Stimulated activated CD8-positive, alpha-beta memory T cell treated with anti-CD3 and anti-CD28 coated beads, Interleukin-7, amount 100 ng/mL, for 4 hours (primary cell): ENCODE measurements at places on chromosomes 12 and 14.

DNA sequence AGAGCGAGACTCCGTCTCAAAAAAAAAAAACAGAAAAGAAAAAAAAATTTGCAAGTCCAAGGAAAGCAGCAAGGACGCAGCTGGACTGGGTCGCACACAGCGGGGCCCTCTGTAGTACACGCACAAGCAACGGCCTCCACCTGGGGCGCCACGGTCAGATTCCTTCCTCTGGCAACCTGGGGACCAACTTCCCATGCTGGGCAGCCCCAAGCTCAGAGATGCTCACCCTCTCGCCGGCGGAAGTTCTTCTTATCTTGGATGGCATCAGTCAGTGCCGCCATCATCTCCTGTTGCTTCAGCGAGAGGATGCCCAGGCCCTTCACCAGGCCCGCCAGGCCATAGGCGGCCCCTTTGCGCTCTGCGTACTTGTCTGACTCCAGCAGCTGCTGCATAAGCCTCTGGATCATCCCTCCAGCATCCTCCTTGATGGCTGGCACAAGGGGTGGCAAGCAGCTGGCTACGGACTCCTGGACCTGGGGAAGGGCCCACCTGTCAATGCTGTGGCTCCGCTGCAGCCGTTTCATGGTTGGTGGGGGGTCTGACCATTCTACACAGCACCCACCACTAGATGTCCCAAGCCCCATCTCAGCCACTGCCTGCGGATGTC is 34.5 kb upstream of the RAB35 start:
- no peak for DNase-seq

- DNase-seq, result no peak
Measured at GRCh38 chr12:4256043-4256826, 17.3 kb upstream of the CCND2 start.

- no peak for DNase-seq
Measured at GRCh38 chr12:99959549-99960170, 25.1 kb downstream of the ANKS1B start.

- DNase-seq, result no peak
Measured at GRCh38 chr12:100721169-100721568, 73.4 kb upstream of the ANO4 start.

DNA sequence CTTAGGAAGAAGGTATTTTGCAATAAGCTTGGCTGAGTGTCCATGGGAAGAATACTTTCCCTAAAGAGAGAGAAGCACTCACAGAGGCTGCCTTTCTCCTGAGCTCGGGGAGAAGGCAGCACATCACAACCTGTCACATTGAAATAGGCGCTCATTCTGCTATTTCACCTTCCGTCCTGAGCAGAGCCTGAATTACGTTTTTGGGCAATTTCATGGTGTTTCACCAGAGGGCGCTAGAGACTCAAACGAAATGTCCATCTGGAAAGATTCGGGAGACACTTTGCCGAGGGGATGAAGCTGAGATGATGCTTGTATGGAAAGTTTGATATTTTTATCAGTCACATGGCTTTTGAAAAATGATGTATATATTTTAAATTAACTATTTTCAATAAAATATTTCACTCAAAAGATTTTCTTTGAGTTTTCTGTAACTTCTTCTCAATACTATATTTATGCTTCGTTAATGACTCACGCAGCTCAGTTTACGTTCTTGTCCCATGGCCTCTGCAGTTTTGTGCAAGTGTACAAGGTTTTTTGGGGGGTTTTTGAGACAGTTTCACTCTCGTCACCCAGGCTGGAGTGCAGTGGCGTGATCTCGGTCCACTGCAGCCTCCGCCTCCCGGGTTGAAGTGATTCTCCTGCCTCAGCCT is 17.4 kb upstream of the B4GALNT3 start:
- peak; percentile 8 for DNase-seq

- DNase-seq, result no peak
Measured at GRCh38 chr14:74960736-74961135, 5.3 kb upstream of the PGF start.

DNA sequence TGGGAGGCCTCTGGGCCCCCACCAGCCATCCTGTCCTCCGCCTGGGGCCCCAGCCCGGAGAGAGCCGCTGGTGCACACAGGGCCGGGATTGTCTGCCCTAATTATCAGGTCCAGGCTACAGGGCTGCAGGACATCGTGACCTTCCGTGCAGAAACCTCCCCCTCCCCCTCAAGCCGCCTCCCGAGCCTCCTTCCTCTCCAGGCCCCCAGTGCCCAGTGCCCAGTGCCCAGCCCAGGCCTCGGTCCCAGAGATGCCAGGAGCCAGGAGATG is 729 bp upstream of the GAPDH start:
- no peak for DNase-seq

- DNase-seq, result no peak
Measured at GRCh38 chr12:101115326-101115725, 94.7 kb downstream of the SLC5A8 start.

DNA sequence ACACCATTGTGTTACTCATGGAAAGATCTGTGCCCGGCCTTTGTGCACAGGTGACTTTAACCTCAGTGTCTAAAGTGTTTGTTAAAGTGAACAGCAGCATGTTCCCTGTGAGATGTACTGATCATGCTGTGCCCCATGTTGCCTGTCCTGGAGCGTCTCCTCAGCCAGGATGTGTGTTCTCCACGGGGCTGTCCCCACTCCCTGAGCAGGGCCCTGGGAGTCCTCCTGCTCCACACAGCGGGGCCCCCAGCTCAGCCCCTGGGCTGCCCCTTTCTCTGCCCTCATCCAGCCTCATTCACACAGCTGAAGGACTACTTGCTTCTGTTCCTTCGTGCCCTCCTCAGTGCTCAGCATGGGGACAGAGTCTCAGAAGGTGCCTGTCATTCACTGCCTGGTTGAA is 131.5 kb downstream of the SLC38A6 start:
- DNase-seq, result no peak

- no peak for DNase-seq
Measured at GRCh38 chr12:116695464-116695725, 42.5 kb downstream of the SPRING1 start.

DNA sequence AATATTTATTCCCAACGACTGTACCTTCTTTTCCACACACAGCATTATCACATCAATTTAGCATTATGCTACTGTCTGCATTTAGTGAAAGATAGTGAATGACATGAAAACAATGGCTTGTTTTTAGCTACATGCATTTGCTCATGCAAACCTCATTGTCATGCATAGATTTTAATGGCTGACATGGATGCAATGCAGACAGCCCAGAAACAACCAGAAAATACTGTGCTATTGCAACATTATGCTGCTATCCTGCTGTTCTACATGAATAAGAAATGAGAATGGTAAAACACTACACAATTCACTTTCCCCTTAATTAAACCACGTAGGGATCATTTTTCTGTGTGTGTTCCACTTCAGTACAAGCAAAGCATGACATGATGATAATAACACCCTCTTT is 90.8 kb downstream of the LIN7A start:
- no peak for DNase-seq

DNA sequence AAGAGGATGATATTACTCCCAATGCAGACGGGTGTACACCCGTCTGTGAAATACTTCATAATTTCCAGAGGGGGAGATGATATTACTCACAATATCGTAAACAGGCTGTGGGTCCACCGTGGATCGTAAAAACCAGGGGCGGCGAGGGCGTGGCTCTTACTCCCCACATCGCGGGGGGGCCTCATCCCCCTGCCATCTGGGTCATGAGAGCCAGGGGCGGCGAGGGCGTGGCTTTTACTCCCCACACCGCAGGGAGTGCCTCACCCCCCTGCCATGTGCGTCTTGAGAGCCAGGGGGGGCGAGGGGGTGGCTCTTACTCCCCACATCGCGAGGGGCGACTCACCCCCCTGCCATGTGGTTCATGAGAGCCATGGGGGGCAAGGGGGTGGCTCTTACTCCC is 86.2 kb upstream of the GNG2 start:
- peak; percentile 11 for DNase-seq

- no peak for DNase-seq
Measured at GRCh38 chr12:46382408-46382963, 9.9 kb upstream of the SLC38A2 start.

DNA sequence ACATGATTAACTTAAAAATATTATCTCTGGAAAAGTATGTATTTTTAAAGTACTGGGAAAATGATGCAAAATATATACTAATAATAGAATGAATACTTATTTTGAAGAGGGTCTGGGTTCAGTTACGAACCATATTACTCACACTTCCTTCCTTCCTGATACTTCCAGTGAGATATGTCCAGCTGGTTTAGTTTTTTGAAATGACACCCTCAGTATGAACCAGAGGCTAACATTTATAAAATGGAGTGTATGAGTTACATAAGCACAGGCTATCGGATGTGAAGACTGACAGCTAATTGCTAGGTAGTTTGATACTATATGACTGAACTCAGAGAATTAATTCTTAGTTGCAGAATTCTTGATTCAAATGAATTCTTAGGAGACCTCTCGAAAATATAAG is 122.9 kb downstream of the OTOGL start:
- no peak for DNase-seq

DNA sequence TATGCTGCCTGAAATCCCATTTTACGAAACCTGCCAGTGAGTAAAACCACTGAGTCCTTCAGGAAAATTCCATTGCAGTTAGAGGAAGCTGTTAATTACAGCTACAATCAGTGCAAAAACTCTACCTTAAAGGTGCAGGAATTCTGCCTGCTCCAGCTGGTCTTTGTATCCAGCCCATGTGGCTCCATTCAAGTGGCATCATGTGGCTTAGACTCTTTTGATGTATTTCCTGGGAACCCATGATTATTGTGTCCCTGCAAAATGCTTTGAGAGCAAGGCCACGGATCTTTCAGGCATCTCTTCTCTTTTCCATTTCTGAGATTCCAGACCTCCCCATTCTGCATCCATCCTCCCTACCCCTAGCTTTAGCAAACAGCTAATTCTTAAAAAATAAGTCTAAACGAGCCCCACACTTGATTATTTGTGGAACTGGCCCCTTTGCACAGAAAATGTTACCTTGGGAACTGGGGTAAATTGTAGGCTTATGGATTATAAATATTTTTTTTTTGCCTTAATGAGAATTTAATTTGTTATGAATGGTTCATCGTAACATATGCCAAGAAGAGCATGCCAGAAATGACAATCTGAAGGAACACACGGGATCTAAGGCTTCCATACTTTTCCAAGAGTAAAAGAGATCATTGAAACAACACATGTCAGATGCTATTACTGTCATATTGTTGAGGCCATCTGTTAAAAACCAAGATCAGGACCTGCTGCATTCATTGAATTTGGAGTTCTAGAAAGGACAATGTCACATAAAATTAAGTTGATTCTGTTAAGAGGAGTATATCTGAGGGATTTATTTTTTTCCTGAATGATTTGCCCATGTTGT is 144.6 kb downstream of the TPH2 start:
- no peak for DNase-seq

GRCh38 chr12:27305673-27306456 is 26.8 kb upstream of the BMAL2 start:
- no peak for DNase-seq

GRCh38 chr12:13223179-13223804 is 26.8 kb downstream of the EMP1 start:
- DNase-seq, result no peak

DNA sequence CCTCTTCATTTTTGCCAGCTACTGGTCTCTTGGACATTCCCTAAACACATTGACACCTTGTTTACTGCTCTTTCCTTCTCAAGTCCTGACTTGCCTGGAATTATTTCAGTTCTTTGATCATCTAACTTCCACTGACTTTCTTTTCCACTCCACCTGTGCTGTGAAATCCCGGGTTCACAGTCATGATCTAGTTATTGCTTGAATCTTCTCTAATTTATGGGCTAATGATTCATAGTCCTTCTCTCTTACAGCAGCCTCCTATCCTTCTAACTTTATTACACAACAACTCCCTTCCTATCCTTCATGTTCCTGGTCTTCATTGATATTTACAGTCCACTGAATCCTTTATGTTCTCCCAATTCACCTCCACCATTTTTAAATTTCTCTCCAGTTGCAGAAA is 260.1 kb downstream of the C12orf75 start:
- no peak for DNase-seq

GRCh38 chr14:94038921-94039629 is 12.9 kb downstream of the OTUB2 start:
- DNase-seq, result no peak

DNA sequence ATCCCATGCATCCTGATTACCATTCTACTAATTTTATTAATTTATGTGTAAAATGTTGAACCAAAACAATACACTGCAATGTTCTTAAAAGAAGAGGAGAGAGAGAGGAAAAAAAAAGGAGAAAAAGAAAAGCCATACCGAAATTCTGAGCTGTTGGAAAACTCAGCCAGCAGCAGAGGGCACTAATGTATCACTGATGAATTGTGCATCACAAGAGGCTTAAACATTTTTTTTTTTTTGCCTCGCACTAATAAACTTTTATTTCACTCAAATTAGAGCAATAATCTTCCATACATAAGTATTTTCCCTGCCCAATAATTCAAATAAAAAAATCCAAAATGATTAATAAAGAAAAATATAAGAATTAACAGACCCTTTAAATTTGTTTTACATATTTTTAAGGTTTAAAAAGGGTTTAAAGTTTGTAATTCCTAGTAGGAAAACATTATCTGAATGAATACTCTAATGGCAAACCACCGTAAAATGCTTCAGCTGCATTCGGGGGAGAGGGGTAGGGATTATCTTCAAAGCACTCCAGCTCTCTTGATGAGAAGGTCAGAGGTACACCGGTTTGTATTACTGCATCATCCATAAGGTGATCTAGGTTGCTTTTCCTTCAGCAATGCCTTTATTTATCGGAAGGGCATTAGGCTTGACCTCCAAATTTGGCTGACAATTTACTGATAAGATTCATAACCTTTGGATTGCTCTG is 41.9 kb downstream of the ATP23 start:
- DNase-seq, result no peak

GRCh38 chr14:51370758-51371386 is 130.8 kb downstream of the TMX1 start:
- DNase-seq, result no peak

DNA sequence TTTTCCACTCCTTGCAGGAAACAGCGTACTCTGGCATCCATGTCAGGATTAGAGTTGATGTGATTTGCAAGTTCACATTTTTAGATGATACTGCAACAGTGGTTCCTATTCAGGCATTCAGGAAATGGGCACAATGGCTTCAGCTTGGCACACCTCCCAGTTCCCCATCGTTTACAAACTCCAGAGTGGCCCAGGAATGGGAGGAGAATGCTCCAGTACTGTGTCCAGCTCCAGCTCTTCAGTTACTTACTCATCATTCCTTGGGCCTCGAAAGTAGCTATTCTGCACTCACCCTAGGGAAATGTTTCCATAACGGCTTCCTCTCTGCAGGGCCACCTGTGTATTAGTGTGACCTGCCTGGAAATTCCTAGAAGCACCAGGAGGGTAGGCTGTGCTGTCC is 239.7 kb upstream of the RGS6 start:
- no peak for DNase-seq

DNA sequence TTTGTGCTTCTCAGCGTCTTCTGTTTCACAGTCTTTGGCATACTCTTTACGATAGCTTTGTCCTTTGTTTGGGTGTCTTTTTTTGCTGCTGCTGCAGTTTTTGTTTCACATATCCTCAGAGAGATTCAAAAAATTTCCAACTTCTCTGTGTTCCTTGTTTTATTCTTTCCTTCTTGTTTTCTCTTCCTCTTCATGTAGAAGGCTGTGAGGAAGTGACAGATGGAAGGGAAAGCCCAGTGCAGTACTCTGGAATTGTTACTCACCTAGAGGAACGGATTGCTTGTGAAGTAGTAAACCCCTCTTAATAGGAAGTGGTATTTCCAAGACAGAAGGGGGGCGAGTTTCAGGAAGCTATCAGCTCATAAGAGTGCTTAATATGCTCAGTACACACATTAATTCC is 1.7 kb downstream of the CREBL2 start:
- no peak for DNase-seq
